IPS DF 6.9 (cell line): ENCODE measurements at places on chromosomes 3 and 15.
A peak's percentile ranks its signal among the peaks of the same experiment; 100 is the strongest.

GRCh38 chr3:65995030-65995429 is 43.7 kb downstream of the MAGI1 start:
- no peak overlapping the region for H3K4me3 ChIP-seq
- H3K4me1 ChIP-seq: peaks cover 2% of the 10 kb centered on the region; the same call in 1 of the 2 replicates
- no peaks in the 10 kb centered on the region for H3K36me3 ChIP-seq
- no peak for DNase-seq
- no peak overlapping the region for H3K27ac ChIP-seq
- no peaks in the 10 kb centered on the region for H3K27me3 ChIP-seq

DNA sequence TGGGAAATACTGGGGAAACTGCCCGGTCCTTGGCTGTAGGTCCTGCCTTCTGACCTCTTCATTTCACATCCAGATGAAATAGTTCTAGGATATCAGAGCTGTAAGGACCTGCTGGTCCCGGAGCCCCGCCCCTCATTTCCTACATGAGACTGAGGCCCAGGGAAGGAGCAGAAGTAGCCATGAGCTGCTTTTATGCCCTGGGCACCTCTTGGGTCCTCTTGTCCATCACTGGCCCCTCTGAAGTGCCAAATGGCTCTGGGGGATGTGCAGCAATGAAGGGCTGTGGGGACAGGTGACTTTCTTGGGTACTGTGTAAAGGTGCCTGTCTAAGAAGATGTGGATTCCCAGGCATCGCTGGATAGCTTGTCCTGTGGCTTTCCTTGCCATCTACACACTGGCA is 40.3 kb upstream of the ESYT3 start:
- no peaks in the 10 kb centered on the region; the same call in 1 of the 2 replicates for H3K4me1 ChIP-seq
- no peaks in the 10 kb centered on the region for H3K36me3 ChIP-seq
- H3K27me3 ChIP-seq: no peaks in the 10 kb centered on the region
- no peak for DNase-seq
- no peak overlapping the region for H3K4me3 ChIP-seq

GRCh38 chr3:111539351-111540331 is 2.4 kb upstream of the CD96 start:
- no peaks in the 10 kb centered on the region for H3K27me3 ChIP-seq
- H3K4me3 ChIP-seq: no peak overlapping the region
- DNase-seq: peak; percentile 50

GRCh38 chr3:148455098-148455497 is 242.6 kb upstream of the AGTR1 start:
- H3K4me1 ChIP-seq: no peaks in the 10 kb centered on the region
- no peak overlapping the region for H3K4me3 ChIP-seq
- no peak for DNase-seq
- H3K27me3 ChIP-seq: no peaks in the 10 kb centered on the region

DNA sequence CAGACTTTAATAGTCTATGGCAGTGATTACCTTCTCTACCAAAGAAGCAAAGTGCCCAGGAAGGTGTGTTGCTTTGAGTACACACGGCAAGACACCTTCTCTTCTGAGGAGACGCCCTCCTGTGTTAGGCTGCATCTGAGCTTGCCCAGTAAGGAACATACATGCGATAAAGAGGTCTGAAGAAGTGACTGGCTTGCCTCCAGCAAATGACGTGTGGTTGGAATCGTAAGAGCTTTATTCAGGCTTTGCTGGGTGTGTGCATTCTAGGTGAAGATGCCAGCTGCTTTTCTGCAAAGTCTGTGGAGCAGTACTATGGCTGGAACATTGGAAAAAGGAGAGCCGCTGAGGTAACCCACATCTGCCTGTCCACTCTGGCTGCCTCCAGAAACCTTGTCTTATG is 22.4 kb downstream of the MAP6D1 start:
- peaks cover 65% of the 10 kb centered on the region for H3K36me3 ChIP-seq
- DNase-seq: no peak
- H3K4me3 ChIP-seq: no peak overlapping the region
- H3K27me3 ChIP-seq: no peaks in the 10 kb centered on the region

DNA sequence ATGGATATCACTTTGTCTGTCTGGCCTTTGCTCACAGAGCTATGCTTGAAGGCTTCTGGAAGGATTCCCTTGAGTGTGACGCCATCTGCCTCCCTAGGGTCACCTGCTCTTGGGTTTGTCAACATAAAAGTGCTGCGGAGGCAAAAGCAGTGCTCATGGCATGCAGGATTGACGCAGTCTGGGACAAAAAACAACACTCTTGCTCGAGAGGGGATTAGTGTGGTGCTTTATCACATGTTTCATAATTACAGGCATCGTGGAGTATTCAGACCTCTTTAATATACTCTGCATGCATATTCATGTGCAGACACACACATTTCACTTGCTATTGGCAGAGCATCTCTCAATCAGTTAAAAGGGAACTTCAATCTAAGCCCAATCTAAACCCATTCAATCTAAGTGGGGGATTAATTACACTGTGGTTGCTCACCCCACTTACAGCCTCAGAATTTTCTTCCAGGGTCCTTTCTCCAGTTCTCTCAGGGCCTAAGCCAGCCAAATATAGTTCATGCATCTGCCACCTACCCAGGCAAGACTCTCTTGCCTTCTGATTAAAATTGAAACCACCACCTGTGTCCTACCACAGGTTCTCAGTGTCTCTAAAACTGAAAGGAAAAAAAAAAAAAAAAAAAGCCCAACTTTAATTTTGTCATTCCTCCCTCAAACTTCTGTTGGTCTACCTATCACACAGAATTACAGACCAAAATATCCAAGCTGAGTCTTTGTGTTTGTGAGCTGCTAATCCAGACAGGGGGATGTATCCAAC is 75.6 kb downstream of the BFSP2 start:
- H3K4me1 ChIP-seq: no peaks in the 10 kb centered on the region
- H3K4me3 ChIP-seq: no peak overlapping the region
- H3K27ac ChIP-seq: no peak overlapping the region

DNA sequence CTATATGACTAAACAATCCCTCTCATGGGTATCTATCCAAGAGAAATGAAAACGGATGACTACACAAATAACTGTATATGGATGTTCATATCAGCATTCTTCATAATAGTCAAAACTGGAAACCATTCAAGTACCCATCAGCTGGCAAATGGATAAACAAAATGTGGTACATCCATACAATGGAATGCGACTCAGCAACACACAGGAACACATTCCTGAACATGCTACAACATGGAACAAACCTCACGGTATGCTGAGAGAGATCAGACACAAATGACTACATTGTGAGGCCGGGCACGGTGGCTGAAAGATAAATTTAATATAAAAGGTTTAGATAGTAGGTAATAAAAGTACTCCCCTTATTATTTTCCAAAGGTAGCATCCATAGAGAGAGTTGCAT is 42.6 kb downstream of the CCR4 start:
- no peaks in the 10 kb centered on the region for H3K36me3 ChIP-seq
- H3K27ac ChIP-seq: no peak overlapping the region
- no peaks in the 10 kb centered on the region for H3K27me3 ChIP-seq
- H3K4me3 ChIP-seq: no peak overlapping the region

DNA sequence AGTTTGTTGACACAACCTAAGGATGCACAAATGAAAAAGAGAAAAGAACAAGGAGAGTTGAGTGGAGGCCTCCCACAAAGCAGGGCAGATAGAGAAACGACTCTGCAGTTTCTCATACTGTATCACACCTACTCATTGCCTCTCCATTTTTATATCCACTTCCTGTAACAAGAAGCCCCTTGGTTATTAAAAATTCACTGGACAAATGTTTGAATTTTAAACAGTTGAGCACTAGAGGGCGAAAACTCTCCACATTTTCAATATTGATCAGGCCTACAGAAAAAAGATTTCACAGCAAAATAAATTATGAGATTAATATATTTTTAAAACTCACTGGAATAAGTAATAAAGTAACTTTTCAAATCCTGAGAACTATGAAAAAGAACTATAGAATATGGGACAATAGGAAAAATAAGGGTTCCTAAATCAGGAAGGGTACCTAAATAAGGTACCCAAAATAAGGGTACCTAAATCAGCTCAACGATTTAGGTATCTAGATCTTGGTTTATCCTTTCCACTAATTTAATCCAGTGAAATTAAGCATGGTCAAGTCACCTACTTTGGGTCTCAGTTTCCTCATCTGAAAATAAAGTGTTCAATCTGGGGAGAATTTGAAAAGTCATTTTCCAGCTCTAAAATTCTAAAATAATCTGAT is 47.0 kb upstream of the PPIB start:
- H3K4me1 ChIP-seq: no peaks in the 10 kb centered on the region
- H3K36me3 ChIP-seq: no peaks in the 10 kb centered on the region

- peaks cover under 1% of the 10 kb centered on the region for H3K4me1 ChIP-seq
- no peaks in the 10 kb centered on the region for H3K36me3 ChIP-seq
- no peak overlapping the region for H3K27ac ChIP-seq
These were observed 3.9 kb upstream of the CSK start for GRCh38 chr15:74777769-74778598.

- DNase-seq: no peak
- peaks cover 5% of the 10 kb centered on the region; the same call in 1 of the 2 replicates for H3K27me3 ChIP-seq
- H3K27ac ChIP-seq: no peak overlapping the region
These were observed 8.6 kb downstream of the FBXL22 start for GRCh38 chr15:63605816-63606215.

DNA sequence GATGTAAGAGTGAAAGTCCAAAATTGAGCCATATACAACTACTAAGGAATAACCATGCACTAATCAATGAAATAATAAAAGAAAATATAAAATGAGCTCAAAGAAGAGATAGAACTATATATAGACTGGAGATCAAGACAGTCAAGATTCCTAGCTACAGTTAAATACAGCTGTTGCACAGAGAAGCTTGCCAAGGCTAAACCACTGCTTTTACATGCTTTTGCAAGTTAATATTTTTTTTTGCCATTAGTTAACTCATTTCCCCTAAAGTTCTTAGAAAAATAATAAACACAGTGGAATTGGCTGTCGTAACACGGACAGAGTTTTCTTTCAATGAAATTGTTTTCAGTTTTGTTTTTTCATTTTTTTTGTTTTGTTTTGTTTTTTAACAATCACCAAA is 123.0 kb downstream of the VGLL3 start:
- no peaks in the 10 kb centered on the region for H3K4me1 ChIP-seq
- no peak overlapping the region for H3K27ac ChIP-seq
- no peaks in the 10 kb centered on the region for H3K36me3 ChIP-seq

DNA sequence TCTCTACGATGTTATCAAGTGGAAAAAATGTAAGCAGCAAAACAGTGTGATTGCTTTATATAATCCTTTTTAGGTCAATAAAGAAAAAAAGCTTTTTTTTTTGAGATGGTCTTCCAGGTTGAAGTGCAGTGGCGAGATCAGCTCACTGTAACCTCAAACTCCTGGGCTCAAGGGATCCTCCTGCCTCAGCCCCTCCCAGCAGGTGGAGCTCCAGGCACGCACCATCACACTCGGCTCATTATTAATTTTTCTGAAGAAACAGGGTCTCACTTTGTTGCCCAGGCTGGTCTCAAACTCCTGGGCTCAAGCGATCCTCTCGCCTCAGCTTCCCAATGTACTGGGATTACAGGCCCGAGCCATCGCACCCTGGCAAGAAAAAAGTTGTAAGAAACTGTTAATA is 17.3 kb downstream of the RNF168 start:
- peaks cover 14% of the 10 kb centered on the region; the same call in 1 of the 2 replicates for H3K36me3 ChIP-seq
- no peaks in the 10 kb centered on the region for H3K4me1 ChIP-seq
- no peak overlapping the region for H3K4me3 ChIP-seq
- H3K27me3 ChIP-seq: no peaks in the 10 kb centered on the region
- no peak for DNase-seq

GRCh38 chr3:190319660-190320059 is 2.6 kb downstream of the CLDN1 start:
- H3K4me1 ChIP-seq: peaks cover 3% of the 10 kb centered on the region; the same call in 1 of the 2 replicates
- H3K27me3 ChIP-seq: peaks cover 2% of the 10 kb centered on the region; the same call in 1 of the 2 replicates
- H3K27ac ChIP-seq: no peak overlapping the region

GRCh38 chr3:15585111-15585845 is 16.1 kb downstream of the HACL1 start:
- H3K4me3 ChIP-seq: no peak overlapping the region
- no peaks in the 10 kb centered on the region for H3K4me1 ChIP-seq
- no peaks in the 10 kb centered on the region for H3K27me3 ChIP-seq
- H3K36me3 ChIP-seq: peaks cover 5% of the 10 kb centered on the region; the same call in 1 of the 2 replicates
- DNase-seq: no peak

- H3K36me3 ChIP-seq: no peaks in the 10 kb centered on the region
- H3K27ac ChIP-seq: no peak overlapping the region
- no peak for DNase-seq
- H3K4me3 ChIP-seq: no peak overlapping the region
- no peaks in the 10 kb centered on the region for H3K27me3 ChIP-seq
These were observed 291.6 kb downstream of the ADAMTS17 start for GRCh38 chr15:100049936-100050876.

- H3K27me3 ChIP-seq: no peaks in the 10 kb centered on the region
- no peaks in the 10 kb centered on the region for H3K4me1 ChIP-seq
These were observed 14.6 kb upstream of the DUSP7 start for GRCh38 chr3:52070724-52071621.

DNA sequence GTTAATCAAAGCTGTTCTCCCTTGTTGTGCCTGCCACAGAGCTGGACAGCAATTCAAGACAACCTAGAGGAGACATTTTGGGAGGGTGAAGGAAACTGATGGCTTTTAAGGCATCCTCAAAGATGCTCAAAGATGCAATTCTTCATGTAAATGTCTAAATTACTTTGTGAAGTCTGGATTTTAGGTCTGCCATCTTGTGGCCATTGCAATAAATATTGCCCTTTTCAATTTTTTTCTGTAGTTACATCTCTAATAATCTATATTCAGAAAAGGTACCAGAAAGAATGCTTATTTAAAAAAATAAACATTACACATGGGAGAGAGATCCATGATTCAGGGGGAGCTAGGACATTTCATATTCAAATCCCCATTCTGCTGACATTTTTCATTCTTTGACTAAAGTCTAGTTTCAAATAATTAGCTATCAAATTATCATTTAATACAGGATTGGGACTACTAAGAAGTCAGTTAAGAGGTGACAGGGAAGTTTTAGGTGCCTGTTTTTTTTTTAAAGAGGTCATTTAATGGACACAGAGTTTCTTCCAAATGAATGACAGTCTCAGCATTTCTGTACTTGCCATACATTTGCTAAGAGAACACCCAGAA is 259.8 kb upstream of the WNT5A start:
- no peaks in the 10 kb centered on the region for H3K27me3 ChIP-seq
- H3K4me1 ChIP-seq: no peaks in the 10 kb centered on the region
- no peak overlapping the region for H3K4me3 ChIP-seq
- no peak overlapping the region for H3K27ac ChIP-seq
- no peaks in the 10 kb centered on the region for H3K36me3 ChIP-seq

- no peak overlapping the region for H3K27ac ChIP-seq
- DNase-seq: peak; percentile 70
- peaks cover under 1% of the 10 kb centered on the region; the same call in 1 of the 2 replicates for H3K36me3 ChIP-seq
- no peaks in the 10 kb centered on the region for H3K27me3 ChIP-seq
- peak overlapping the region; percentile 73; the same call in 1 of the 2 replicates for H3K4me3 ChIP-seq
These were observed 539 bp upstream of the LAMB2 start for GRCh38 chr3:49133226-49133951.

DNA sequence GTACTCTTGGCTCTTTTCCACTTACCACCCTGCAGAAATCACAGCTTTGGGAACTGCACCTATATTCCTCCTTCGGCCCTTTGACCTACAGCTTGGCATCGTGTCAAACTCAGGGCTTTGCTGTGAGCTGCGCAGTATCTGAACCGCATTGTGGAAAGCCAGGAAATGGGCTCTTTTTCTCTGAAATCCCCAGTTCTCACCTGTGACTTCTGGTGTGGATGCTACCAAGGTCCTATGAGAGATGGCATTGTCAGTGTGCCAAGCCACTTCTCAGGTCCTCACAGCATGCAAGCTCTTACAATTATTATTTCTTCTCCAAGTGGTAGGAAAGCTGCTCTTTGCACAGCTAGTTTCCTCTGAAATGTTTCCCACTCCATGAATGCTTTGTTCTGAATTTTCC is 450.6 kb upstream of the TBL1XR1 start:
- H3K4me1 ChIP-seq: no peaks in the 10 kb centered on the region
- H3K27me3 ChIP-seq: no peaks in the 10 kb centered on the region
- H3K27ac ChIP-seq: no peak overlapping the region
